CD8-positive, alpha-beta memory T cell (primary cell): ENCODE measurements at places on chromosomes 3 and 15. TPM values are rescaled to one million over a fixed set of nuclear protein-coding genes. Genes with fewer than 3 reads are reported as not detected.

The MESP2 gene
- not detected for total RNA-seq

DNA sequence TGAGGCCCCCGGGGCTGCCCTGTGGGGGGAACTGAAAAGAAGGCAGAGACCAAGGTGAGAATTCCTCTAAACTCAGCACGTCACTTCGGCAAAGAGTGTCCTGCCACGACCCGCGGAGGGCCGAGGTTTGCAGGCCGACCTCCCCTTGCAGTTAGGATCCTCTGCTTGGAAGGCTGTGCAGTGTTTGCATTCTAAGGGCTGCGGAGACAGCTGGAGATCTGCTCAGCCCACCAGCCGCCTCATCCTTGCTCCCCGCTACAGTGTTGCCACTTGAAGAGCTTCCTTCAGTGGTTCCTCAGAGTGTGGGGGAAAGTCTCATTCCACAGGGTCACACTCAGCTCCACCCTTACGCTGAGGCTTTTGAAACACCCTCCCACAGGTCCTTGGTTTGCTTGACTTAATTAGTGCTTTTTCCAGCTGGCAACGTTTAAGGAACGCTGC lies 10.8 kb downstream of the SLC51A start:
- no peak overlapping the region for H3K27ac ChIP-seq
- H3K4me3 ChIP-seq, result no peak overlapping the region
- no peaks in the 10 kb centered on the region for H3K4me1 ChIP-seq
- DNase-seq, result no peak
- no peaks in the 10 kb centered on the region for H3K36me3 ChIP-seq

The HEG1 gene
- 20.9 TPM for total RNA-seq

- no peaks in the 10 kb centered on the region for H3K36me3 ChIP-seq
- no peak overlapping the region for H3K4me3 ChIP-seq
- H3K27me3 ChIP-seq, result peaks cover 3% of the 10 kb centered on the region
- H3K27ac ChIP-seq, result no peak overlapping the region
- H3K4me1 ChIP-seq, result no peaks in the 10 kb centered on the region
Measured at GRCh38 chr3:141174674-141175073, 57.0 kb upstream of the PXYLP1 start.

The IL16 gene
- 73.8 TPM for total RNA-seq

The RTP3 gene
- not detected for total RNA-seq

The GREM1 gene
- not detected for total RNA-seq

DNA sequence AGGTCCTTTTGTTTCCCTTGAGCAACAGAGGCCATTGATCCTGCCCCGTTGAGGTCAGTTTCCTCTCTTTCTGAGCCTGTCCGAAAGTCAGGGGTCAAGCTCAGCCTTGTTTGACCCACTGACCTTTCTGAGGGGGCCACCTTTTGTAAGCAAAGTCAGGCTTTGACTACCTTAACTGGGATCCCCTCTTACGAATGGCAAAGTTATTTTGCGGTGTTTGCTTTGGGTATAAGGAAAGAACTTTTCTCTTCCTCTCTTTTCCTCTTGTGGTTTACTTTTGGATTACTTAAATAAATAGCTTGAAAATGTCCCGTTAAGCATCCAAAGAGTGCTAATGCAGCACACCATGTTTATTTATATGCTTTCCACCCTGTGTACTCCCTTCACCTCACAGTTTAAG lies 340.6 kb downstream of the THSD4 start:
- no peak for DNase-seq
- no peaks in the 10 kb centered on the region for H3K4me1 ChIP-seq
- H3K4me3 ChIP-seq, result no peak overlapping the region
- no peaks in the 10 kb centered on the region for H3K36me3 ChIP-seq
- H3K27me3 ChIP-seq, result no peaks in the 10 kb centered on the region

DNA sequence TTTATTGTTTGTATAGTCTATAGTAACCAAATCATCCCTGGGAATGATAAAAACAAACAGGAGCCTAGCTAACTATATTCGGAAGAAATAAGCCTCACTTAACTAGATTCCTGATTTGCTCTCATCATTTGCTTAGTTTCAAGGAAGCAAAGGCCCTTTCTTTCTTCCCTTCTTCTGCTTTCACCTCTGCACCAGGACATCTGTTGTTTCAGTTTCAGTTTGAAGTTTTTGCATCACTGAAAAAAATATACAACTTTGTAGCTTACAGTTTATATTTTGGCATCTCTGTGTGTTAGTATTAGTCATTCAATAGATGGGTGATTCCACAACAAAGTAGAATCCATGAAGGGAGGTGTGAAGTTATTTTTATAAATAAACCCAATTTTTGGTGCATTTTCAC lies 113.6 kb upstream of the SNTN start:
- no peak overlapping the region for H3K27ac ChIP-seq
- no peaks in the 10 kb centered on the region for H3K27me3 ChIP-seq
- no peak overlapping the region for H3K4me3 ChIP-seq
- no peaks in the 10 kb centered on the region for H3K4me1 ChIP-seq

GRCh38 chr3:147159141-147159540 lies 247.2 kb downstream of the ZIC4 start:
- no peaks in the 10 kb centered on the region for H3K36me3 ChIP-seq
- no peak for DNase-seq
- no peak overlapping the region for H3K4me3 ChIP-seq
- no peaks in the 10 kb centered on the region for H3K27me3 ChIP-seq
- no peak overlapping the region for H3K27ac ChIP-seq

The NEK10 gene
- 0.42 TPM for total RNA-seq

- H3K36me3 ChIP-seq, result no peaks in the 10 kb centered on the region
- no peak overlapping the region for H3K27ac ChIP-seq
- no peaks in the 10 kb centered on the region for H3K4me1 ChIP-seq
- DNase-seq, result no peak
Measured at GRCh38 chr3:111087924-111088469, 16.4 kb downstream of the NECTIN3 start.

The PPP1R14D gene
- not detected for total RNA-seq

- no peaks in the 10 kb centered on the region for H3K27me3 ChIP-seq
- DNase-seq, result no peak
- peaks cover 8% of the 10 kb centered on the region for H3K36me3 ChIP-seq
- no peak overlapping the region for H3K27ac ChIP-seq
- no peaks in the 10 kb centered on the region for H3K4me1 ChIP-seq
Measured at GRCh38 chr15:52383100-52383588, 87.5 kb upstream of the MYO5C start.

The IRAK2 gene
- 5.1 TPM for total RNA-seq

The C3orf70 gene
- total RNA-seq, result 0.07 TPM

- H3K4me3 ChIP-seq, result no peak overlapping the region
- no peaks in the 10 kb centered on the region for H3K36me3 ChIP-seq
- DNase-seq, result peak; percentile 31
Measured at GRCh38 chr15:98160236-98160635, 199.7 kb downstream of the ARRDC4 start.

The ANKUB1 gene
- total RNA-seq, result not detected

- DNase-seq, result no peak
- H3K4me3 ChIP-seq, result no peak overlapping the region
- no peaks in the 10 kb centered on the region for H3K36me3 ChIP-seq
- H3K4me1 ChIP-seq, result no peaks in the 10 kb centered on the region
- no peak overlapping the region for H3K27ac ChIP-seq
- H3K27me3 ChIP-seq, result no peaks in the 10 kb centered on the region
Measured at GRCh38 chr3:24899901-24900603, 405.4 kb upstream of the THRB start.

DNA sequence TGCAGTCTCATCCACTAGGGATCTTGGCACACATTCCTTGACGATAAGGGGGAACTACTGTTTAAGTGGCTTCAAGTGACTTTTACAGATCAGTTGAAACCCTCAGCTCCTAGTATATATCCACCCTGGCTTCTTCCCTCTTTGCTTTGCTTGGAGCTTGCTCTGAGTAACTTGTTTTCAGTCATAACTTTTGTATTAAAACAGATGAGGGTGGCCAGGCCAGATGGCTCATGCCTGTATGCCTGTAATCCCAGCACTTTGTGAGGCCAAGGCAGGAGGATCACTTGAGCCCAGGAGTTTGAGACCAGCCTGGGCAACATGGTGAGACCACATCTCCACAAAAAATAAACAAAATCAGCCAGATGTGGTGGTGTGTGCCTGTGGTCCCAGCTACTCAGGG lies 42.4 kb downstream of the EOMES start:
- no peaks in the 10 kb centered on the region for H3K27me3 ChIP-seq
- no peak for DNase-seq
- H3K36me3 ChIP-seq, result no peaks in the 10 kb centered on the region
- peaks cover 4% of the 10 kb centered on the region for H3K4me1 ChIP-seq
- H3K4me3 ChIP-seq, result no peak overlapping the region
